Testis (tissue), 5 donors: ENCODE measurements at places on chromosomes 1 and 21. TPM values are rescaled to one million over a fixed set of nuclear protein-coding genes. Genes with fewer than 3 reads are reported as not detected.

The KCNA3 gene
- total RNA-seq = 6.7 TPM

The VASH2 gene
- 9.5 TPM for total RNA-seq

GRCh38 chr1:156549831-156550230 lies 22.5 kb downstream of the IQGAP3 start:
- no peaks in the 10 kb centered on the region for H3K4me1 ChIP-seq
- no peak for DNase-seq
- H3K27ac ChIP-seq = no peak overlapping the region
- no peaks in the 10 kb centered on the region for H3K27me3 ChIP-seq
- H3K4me3 ChIP-seq = no peak overlapping the region

The PPIAL4G gene
- 0.12 TPM for total RNA-seq

- H3K4me1 ChIP-seq = no peaks in the 10 kb centered on the region
- no peak overlapping the region for H3K27ac ChIP-seq
- no peak for DNase-seq
- H3K4me3 ChIP-seq = no peak overlapping the region
- no peaks in the 10 kb centered on the region for H3K27me3 ChIP-seq
Observed at GRCh38 chr1:181538836-181539235, 55.5 kb downstream of the CACNA1E start.

DNA sequence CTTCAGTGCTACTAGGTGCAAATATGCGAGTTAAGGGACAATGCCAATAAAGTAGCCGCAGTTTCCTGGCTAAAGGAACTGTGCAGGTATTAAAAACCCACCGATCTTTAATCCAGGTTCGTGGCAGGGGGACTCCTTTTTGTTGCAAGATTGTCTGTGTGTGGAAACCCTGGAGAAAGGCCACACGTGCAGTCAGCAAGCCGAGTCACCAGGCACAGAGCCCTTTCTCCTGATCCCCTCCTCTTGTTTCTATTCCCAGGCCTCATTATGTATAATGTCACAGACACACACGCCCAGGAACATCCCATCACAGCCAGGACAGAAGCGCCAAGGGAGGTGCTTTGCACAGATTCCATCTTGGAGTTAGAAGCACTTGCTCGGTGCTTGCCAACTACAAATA lies 528.9 kb downstream of the KIF26B start:
- H3K4me1 ChIP-seq = no peaks in the 10 kb centered on the region
- H3K27ac ChIP-seq = no peak overlapping the region
